ENCODE measurements at places on chromosomes 12 and 14.

- no peak for DNase-seq
These were observed 102.8 kb upstream of the RASSF8 start for GRCh38 chr12:25855716-25856115.

DNA sequence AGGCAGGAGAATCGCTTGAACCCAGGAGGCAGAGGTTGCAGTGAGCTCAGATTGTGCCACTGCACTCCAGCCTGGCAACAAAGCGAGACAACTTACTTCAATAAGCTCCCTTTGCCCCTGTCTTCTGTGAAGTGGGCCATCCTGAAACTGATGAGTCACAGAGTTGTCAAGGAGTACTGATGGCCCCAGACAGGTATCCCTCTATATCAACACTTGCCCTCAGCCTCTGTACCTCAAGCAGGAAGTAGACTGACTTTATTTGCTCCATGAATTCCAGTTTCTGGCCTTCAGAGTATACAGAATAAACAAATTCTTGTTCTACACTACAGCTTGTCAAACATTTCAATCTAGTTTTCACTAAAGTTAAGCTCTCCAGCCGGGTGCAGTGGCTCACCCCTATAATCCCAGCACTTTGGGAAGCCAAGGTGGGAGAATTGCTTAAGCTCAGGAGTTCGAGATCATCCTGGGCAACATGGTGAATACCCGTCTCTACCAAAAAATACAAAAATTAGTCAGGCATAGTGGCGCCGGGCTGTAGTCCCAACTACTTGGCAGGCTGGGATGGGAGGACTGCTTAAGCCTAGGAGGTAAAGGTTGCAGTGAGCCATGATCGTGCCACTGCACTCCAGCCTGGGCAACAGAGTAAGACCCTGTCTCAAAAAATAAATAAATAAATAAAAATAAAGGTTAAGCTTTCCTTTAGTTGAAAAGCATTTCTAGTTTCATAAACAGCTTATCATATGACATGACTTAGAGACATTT lies 16.4 kb upstream of the LRP10 start:
- DNase-seq: no peak

GRCh38 chr12:89098441-89099112 lies 253.7 kb downstream of the DUSP6 start:
- no peak for DNase-seq

GRCh38 chr14:31828946-31829868 lies 247.9 kb upstream of the ARHGAP5 start:
- no peak for DNase-seq

- no peak for DNase-seq
These were observed 248.6 kb downstream of the ZFP36L1 start for GRCh38 chr14:68544081-68544892.

- no peak for DNase-seq
These were observed 233.2 kb downstream of the NRXN3 start for GRCh38 chr14:78403278-78403815.

- DNase-seq: no peak
These were observed 75.2 kb downstream of the PTPN21 start for GRCh38 chr14:88479574-88479987.

- no peak for DNase-seq
These were observed 143.6 kb upstream of the SLC16A7 start for GRCh38 chr12:59452259-59452658.

GRCh38 chr14:95323361-95323760 lies 3.7 kb upstream of the CLMN start:
- DNase-seq: no peak

- DNase-seq: no peak
These were observed 56.0 kb upstream of the HECTD1 start for GRCh38 chr14:31263485-31264133.

- DNase-seq: no peak
These were observed 39.4 kb downstream of the MAP1LC3B2 start for GRCh38 chr12:116598311-116599284.

DNA sequence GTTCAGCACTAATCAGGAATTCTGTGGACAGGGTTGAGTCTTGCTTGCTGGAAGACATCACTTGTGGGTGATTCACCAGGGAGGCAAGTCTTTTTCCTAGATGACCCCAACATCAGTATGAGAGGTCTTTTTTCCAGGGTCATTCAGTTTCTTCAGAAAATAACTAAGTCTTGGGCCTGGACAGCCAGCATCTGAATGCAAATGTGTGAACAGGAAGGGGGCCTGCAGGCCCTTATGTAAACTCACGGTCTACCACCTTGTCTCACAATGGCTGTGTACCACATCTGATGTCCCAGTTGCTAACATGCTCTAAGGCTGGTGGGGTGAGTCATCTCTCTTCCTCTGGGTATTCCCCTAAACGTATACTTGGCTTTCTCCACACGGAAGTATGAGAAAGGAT lies 79.2 kb downstream of the HECTD4 start:
- DNase-seq: no peak

DNA sequence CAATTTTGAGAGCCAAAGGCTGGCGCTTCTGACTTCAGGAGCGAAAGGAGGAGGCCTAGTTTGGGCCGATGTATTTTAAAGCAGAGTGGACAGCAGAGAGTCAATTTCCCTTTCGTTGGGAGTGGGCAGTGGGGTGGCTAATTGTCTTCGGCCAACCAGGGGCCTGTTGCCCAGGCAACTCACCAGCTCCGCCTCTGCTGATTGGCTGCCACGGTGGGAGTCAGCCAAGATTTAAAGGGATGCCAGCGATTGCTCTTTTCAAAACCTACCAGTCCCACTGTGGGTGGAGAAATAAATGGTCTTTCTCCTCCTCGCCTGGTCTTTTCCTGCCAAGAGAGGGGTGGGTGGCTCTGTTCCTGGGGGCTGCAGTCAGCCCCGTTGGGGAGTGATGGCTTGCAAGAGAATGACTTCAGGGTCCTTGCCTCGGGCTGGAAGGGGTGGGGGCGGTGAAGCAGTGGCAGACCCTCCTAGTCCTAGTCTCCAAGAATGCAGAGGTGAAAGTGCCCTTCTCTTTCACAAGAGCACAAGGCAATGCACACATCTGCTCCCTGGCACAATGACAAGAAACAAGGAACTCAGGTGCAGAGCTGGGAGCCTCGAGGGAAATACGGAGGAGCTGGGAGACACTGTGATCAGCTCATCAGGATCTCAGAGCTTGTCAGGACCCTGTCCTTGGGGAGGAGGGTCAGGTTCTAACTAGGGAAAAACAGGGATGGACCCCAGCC lies 37.7 kb downstream of the RASAL1 start:
- DNase-seq: no peak

DNA sequence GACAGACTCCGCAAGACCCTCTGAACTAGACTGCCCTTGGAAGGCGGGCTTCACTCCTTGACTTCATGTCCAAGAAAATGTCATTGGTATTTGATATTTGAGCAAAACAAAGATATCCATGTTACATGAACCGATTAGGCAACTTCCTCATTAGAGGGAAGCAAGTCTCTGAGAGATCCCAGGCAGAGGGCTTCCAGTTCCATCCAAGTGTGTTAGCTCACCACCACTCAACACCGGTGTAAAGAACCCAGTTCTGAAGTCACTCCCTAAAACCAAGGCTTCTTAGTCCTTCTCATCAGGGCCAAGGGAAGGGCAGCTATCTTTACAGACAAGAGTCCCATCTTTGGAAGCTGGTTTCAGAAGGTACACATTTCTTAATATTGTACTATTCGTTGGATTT lies 87.2 kb upstream of the CDKN3 start:
- no peak for DNase-seq

GRCh38 chr14:27050208-27050607 lies 452.4 kb upstream of the NOVA1 start:
- no peak for DNase-seq

- DNase-seq: no peak
These were observed 2.9 kb downstream of the MMP17 start for GRCh38 chr12:131830914-131831571.

- DNase-seq: no peak
These were observed 97.1 kb upstream of the SRRM4 start for GRCh38 chr12:118884226-118884625.

- no peak for DNase-seq
These were observed 14.4 kb downstream of the EPS8 start for GRCh38 chr12:15774819-15775218.

GRCh38 chr12:10033783-10034545 lies 3.5 kb downstream of the CLEC9A start:
- DNase-seq: no peak

GRCh38 chr14:73724696-73725095 lies 10.5 kb upstream of the PNMA1 start:
- DNase-seq: no peak

GRCh38 chr12:89370850-89371249 lies 18.5 kb upstream of the DUSP6 start:
- no peak for DNase-seq
